Activated CD8-positive, alpha-beta memory T cell treated with anti-CD3 and anti-CD28 coated beads for 1 hour (primary cell): ENCODE measurements at places on chromosomes 1 and 21.
A peak's percentile ranks its signal among the peaks of the same experiment; 100 is the strongest.

- DNase-seq = no peak
Measured at GRCh38 chr1:38291906-38292521, 245.4 kb upstream of the POU3F1 start.

GRCh38 chr21:46325073-46325912 lies 1.3 kb downstream of the PCNT start:
- DNase-seq = peak; percentile 8

- no peak for DNase-seq
Measured at GRCh38 chr1:201678264-201679101, 139.6 kb downstream of the NAV1 start.

DNA sequence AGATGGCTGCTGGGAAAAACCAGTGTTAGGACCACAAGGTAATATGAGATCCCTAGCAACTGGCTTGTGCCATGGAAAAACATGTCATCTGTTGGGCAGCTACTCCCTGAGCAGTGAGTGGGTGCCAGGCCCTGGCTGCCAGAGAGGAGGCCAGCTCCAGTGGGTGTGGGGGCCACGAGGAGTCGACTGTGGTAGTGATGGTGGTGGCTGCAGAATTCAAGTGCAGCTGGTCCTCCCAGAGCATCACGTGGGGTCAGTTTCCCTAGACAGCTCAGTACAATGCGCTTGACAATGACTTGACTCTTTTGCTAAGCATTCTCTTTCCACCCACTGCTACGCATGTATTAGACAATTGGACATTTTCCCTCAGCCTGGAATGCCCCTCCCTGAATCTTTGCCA lies 14.5 kb upstream of the CDC42 start:
- no peak for DNase-seq

- no peak for DNase-seq
Measured at GRCh38 chr1:53550201-53550741, 91.1 kb downstream of the DMRTB1 start.

GRCh38 chr21:18373606-18374005 lies 30.0 kb downstream of the TMPRSS15 start:
- no peak for DNase-seq

DNA sequence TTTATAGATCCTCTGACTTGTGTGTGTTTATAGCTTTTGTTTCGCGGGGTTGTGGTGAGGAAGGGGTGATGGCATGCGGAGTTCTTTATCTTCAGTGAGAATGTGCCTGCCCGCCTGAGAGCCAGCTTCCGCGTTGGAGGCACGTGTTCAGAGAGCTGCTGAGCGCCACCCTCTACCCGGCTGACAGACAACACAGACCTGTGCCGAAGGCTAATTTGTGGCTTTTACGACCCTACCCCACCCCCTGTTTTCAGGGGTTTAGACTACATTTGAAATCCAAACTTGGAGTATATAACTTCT lies 14.4 kb upstream of the CD101 start:
- peak; percentile 38 for DNase-seq

- no peak for DNase-seq
Measured at GRCh38 chr21:45257673-45258341, 29.9 kb downstream of the POFUT2 start.

DNA sequence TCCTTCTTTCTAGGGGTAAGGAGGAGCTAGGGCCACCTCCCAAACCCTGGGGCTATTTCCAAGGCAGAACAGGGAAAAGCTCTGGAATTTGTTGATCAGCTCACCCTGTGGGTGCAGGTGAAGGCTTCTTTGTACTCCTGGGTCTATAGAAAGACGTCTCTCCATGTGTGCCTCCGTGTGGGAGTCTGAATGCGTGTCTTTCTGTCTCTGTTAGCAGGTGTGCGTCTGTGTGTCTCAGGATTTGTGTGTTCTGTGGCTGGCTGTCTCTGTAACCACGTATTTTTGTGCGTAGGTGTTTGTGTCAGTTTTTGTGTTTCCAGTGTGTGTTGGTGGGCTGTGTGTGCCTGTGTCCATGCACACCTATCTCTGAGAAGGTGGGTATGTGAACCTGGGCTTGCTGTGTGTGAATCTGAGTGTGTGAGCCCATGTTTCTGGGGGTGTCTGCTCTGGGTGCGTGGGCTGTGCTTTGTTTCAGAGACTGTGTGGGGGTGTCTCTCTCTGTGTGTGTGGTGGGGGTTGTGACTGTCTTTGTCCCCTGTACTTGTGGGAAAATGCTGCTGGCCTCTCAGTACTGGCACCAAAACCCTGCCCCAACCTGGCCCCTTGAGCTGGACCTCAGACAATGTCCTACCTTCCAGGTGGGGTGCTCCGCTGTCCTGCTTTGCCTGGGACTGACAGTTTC lies 12.7 kb upstream of the ETV3L start:
- DNase-seq = no peak

- DNase-seq = no peak
Measured at GRCh38 chr1:48858200-48858920, 81.7 kb upstream of the BEND5 start.

DNA sequence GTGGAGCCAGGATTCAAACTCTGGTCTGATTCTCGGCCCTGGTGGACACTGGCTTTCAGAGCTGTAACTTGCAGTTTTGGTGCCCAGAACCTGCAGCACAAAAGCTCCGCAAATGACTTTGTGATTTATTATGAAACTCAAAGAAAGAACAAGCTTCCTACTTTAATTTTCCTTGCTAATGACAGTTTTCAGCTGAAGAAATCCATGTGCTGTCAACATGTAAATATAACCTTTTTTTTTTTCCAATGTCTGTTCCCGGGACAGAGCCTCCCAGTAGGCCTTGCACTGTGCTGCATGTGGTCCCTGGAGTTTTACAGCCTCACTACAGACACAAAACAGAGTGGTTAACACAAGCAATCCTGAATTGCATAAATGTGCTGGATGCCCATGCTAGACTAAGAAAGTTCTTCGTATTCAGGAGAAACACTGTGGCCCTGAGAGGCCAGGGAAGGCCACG lies 62.3 kb upstream of the ANGPTL1 start:
- no peak for DNase-seq

GRCh38 chr1:43781574-43781973 lies 74.2 kb downstream of the ST3GAL3 start:
- DNase-seq = no peak

DNA sequence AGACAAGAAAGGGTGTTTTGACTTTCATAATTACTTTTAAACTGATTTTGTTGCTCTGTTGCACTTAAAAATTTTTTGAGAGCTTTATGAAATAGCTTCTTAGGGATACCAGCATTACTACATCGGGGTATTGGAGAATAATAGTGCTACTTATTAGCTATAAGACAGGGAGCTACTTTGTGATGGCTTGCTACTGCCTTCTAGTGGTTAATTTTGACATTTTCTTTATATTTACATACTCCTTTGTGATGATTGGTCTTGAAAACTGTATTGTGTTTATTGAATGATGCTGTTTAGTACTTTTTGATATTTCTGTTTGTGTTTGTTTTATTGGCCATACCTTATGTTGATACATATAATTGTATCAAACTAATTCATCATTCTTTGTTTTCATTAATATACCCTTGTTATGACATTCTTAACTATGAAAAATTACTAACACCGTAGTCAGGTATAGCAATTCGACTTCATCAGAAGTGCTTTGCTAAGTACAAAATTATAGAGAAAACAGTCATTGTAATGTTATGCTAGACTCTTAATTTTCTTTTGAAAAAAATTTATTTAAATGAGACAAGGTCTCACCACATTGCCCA lies 85.5 kb downstream of the CLIC4 start:
- no peak for DNase-seq

DNA sequence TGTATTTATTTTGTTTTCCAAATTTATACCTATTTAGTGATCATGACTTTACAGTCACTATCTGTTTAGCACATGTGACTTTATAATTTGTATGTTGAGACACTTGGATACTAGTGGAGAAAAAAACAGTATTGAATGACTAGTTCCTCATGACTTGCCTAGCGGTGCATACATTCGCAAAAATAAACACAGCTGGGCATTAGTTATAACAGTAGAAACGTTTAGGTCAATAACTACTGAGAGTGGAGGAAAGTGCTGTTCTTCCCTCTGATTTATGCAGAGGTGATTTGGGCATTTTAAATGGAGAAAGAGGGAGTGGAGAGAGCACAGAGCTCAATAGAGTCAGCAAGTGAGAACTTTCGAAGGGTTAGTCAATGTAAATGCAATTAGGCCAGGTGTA lies 1679.0 kb upstream of the B3GALT2 start:
- no peak for DNase-seq

DNA sequence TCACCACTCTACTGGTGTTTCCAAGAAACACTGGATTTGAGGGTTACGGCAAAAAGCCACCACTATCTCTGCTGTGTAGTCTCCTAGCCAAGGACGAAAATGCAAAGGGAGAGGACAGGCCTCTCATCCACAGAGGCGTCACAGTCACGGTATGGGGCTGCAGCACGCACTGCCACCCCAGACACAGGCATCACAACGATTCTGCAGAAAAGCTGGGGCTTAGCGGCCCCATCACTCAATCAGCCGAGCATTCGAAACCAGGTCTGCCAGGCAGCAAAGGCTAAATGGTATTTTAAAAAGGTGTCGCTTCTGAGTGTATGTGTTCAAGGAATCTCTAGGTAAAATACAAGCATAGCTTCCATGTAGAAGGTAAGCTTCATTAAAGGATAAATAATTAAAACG lies 1.4 kb downstream of the RIPK4 start:
- DNase-seq = no peak

GRCh38 chr1:206992790-206993189 lies 22.5 kb upstream of the FCAMR start:
- no peak for DNase-seq

DNA sequence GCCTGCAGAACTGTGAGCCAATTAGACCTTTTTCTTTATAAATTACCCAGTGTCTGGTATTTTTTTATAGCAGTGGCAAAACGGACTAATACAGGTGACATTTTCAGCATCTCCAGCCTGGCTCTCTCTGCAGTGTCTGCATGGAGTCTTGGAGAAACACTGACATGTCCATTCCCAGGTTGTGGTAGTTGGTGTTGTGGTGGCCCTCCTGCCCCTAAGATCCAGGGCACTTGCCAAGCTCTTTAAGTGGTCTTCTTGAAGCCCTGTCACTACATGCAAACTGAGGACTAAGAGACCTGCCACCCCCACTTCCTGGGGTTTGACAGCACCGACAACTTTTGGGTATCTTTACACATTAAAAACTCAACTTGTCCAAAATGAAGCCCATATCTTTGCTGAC lies 419.4 kb downstream of the NPHP4 start:
- DNase-seq = no peak

GRCh38 chr1:197463142-197463541 lies 195.1 kb downstream of the CRB1 start:
- no peak for DNase-seq

GRCh38 chr1:100499194-100499811 lies 38.6 kb upstream of the GPR88 start:
- DNase-seq = no peak

GRCh38 chr1:110875216-110875731 lies 2.3 kb downstream of the CD53 start:
- DNase-seq = peak; percentile 14

- no peak for DNase-seq
Measured at GRCh38 chr1:61293986-61294504, 211.7 kb downstream of the NFIA start.

DNA sequence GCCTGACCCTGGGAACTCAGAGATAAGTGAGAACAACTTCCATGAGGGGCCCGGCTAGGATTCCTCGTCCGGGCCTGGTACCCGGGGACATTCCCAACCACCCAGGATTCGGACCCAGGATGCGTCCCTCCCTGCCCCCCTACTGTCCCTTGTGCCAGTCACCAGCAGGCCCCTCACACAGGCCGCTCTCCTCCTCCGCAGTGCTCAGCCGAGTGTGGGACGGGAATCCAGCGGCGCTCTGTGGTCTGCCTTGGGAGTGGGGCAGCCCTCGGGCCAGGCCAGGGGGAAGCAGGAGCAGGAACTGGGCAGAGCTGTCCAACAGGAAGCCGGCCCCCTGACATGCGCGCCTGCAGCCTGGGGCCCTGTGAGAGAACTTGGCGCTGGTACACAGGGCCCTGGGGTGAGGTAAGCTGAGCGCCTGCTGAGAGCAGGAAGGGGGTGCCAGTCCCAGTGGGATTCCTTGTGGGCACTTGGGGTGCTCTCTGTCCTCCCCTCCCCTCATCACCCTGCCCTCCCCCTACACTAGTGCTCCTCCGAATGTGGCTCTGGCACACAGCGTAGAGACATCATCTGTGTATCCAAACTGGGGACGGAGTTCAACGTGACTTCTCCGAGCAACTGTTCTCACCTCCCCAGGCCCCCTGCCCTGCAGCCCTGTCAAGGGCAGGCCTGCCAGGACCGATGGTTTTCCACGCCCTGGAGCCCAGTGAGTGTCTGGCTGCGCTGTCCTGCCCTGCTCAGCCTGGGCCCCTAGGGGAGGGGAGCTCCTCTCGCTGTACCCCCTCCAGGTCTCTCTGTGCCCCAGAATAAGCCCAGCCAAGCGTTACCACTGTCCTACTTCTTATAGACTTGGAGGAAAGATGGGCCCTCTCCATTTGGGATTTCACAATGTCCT lies 9.8 kb downstream of the ADAMTSL4 start:
- no peak for DNase-seq

- no peak for DNase-seq
Measured at GRCh38 chr1:15418806-15419515, 9.3 kb downstream of the EFHD2 start.

- DNase-seq = no peak
Measured at GRCh38 chr1:212034516-212035122, 738 bp downstream of the INTS7 start.

DNA sequence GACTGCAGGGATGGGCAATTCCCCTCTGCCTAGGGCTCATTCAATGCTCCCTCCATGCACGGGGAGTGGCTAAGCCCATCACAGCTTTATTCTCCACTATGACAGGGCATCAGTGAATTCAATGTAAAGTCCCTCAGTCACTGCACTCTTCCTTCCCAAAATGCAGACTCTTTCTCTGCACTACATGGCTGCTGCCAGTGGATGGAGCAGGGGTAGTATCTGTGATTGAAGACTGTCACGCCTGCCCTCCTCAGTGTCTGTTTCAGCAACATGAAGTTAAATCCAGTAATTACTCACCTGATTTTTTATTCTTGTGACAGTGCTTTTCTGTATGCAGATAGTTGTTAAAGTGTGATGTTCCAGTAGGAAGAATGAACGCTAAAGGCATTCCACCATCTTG lies 1323.2 kb downstream of the AMY1C start:
- DNase-seq = no peak

- no peak for DNase-seq
Measured at GRCh38 chr1:17509363-17509762, 30.1 kb upstream of the ARHGEF10L start.

GRCh38 chr1:33180226-33180910 lies 1.5 kb downstream of the TRIM62 start:
- DNase-seq = peak; percentile 66

DNA sequence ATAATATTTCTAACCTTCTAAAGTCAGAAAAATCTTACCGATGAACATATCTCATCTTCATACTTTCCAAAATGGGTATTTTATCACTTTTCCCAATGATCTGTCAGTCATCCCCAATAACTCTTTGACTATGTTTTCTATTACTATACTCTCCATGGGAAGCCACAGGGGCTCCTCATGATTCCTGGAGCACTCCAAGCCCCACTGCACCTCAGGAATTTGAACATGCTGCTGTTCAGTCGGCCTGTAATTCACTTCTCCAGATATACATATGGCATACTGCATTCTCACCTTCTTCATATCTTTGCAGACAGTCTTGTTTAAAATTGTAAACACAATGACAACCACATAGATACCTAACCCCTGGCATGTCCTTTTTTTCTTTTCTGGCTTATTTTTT lies 333.0 kb downstream of the BRINP3 start:
- DNase-seq = no peak
